MCF 10A (cell line): ENCODE measurements at places on chromosomes 4 and X. TPM values are rescaled to one million over a fixed set of nuclear protein-coding genes. Genes with fewer than 3 reads are reported as not detected.
A peak's percentile ranks its signal among the peaks of the same experiment; 100 is the strongest.

- DNase-seq = peak; percentile 94
Measured at GRCh38 chr4:104728380-104729122, 233.9 kb upstream of the CXXC4 start.

DNA sequence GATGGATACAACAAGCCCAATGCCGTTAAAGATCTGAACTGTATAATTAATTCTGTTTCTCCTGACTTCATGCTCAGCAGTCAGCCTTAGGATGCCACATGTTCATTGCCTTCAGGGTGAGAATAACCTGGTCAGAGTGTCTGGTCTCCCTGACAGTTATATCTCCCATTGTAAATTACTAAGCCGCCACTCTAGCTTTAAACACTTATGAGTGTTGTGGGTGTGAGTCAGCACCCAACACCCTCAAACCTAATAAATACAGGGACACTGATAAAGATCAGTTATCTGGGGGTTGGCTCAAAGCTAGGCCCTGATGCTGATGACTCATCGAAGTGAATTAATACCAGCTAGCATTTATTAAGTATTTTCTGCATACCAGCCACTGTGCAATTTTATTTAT is 64.9 kb upstream of the DYNLT3 start:
- peak; percentile 4 for DNase-seq

- peak; percentile 60 for DNase-seq
Measured at GRCh38 chr4:140149846-140150635, 3.9 kb downstream of the MAML3 start.

- no peak for DNase-seq
Measured at GRCh38 chr4:114879916-114880669, 233.3 kb downstream of the NDST4 start.

- DNase-seq = no peak
Measured at GRCh38 chr4:70945452-70946055, 43.4 kb downstream of the MOB1B start.

- no peak for DNase-seq
Measured at GRCh38 chr4:41320278-41320677, 63.5 kb downstream of the UCHL1 start.

GRCh38 chr4:161148051-161148450 is 1015.7 kb downstream of the FSTL5 start:
- DNase-seq = peak; percentile 5

DNA sequence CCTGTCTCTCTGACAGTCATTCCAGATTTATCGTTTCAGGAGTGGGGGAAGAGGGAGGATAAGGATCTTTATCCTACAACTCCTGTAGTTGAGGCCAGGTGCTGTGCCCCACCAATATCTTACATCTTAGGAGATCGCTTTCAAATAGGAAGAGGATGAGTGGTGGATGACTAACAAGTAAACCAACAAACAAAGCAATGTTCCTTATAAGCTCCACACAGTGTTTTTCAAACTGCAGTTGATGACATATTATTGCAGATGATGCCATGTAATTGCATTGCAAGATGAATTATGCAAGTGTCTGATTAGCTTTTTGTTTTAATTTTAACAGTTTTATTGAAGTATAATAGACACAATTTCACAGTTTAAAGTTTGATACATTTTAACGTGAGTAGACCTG is 35.8 kb upstream of the TMEM164 start:
- peak; percentile 37 for DNase-seq

DNA sequence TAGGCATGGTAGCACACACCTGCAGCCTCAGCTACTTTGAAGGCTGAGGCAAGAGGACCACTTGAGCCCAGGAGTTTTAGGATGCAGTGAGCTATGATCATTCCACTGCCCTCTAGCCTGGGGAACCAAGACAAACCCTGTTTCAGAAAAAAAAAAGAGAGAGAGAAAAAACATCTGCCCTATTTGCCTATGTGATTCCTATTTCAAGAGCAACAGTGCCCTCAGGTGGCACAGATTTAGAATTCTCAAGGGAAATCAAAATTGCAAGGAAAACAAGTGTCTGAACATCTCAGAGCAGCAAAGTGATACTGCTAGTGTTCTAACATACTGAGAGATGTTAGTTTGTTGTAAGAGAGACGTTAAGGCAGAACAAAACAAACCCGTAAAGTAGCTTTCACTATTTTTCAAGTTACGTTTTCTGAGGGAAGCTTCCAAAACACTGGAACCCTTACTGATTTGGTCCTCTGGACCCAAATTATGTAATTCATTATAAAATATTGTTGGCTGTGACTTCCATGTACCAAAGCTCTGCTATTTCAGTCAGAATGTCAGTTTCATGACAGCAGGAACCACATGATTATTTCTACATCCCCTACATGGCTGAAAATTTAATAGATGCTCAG is 7.9 kb downstream of the BDH2 start:
- DNase-seq = peak; percentile 67

- DNase-seq = no peak
Measured at GRCh38 chr4:101515099-101515498, 167.8 kb upstream of the PPP3CA start.

GRCh38 chr4:23213198-23213597 is 520.5 kb downstream of the GBA3 start:
- DNase-seq = no peak

GRCh38 chrX:24839331-24839730 is 145.6 kb downstream of the POLA1 start:
- DNase-seq = no peak

GRCh38 chr4:178037459-178038214 is 595.4 kb upstream of the AGA start:
- no peak for DNase-seq

DNA sequence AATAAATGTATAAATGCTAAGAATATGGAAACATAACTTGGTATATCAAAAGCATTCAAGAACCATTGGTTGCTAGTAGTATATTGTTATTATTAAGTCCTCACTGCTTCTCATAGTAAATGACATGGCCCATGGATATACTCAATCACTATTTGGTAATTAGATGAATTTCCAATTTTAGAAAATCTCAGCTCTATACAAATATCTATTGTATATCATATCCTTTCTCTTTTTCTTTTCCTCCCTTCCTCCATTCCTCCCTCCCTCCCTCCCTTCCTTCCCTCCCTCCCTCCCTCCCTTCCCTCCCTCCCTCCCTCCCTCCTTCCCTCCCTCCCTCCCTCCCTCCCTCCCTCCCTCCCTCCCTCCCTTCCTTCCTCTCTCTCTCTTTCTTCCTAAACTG is 514.4 kb upstream of the LCORL start:
- no peak for DNase-seq

- no peak for DNase-seq
Measured at GRCh38 chrX:39377157-39377556, 575.9 kb downstream of the MID1IP1 start.

The FGF13 gene
- 0.75 and 2.7 TPM in 2 replicates for total RNA-seq

The SLC7A11 gene
- total RNA-seq = 103 and 153 TPM in 2 replicates

The XG gene
- not detected in 2 replicates for total RNA-seq

The HSFX3 gene
- total RNA-seq = not detected in 2 replicates

The NPNT gene
- total RNA-seq = 0.09 TPM in 1 of 2 replicates, not detected in the other

The EPGN gene
- total RNA-seq = 96.9 and 129 TPM in 2 replicates
